ENCODE measurements at places on chromosomes 4 and X.
A peak's percentile ranks its signal among the peaks of the same experiment; 100 is the strongest.

- DNase-seq, result no peak
Observed at GRCh38 chr4:89539797-89540711, 232.5 kb upstream of the GPRIN3 start.

- no peak for DNase-seq
Observed at GRCh38 chr4:67375291-67375690, 170.0 kb downstream of the CENPC start.

DNA sequence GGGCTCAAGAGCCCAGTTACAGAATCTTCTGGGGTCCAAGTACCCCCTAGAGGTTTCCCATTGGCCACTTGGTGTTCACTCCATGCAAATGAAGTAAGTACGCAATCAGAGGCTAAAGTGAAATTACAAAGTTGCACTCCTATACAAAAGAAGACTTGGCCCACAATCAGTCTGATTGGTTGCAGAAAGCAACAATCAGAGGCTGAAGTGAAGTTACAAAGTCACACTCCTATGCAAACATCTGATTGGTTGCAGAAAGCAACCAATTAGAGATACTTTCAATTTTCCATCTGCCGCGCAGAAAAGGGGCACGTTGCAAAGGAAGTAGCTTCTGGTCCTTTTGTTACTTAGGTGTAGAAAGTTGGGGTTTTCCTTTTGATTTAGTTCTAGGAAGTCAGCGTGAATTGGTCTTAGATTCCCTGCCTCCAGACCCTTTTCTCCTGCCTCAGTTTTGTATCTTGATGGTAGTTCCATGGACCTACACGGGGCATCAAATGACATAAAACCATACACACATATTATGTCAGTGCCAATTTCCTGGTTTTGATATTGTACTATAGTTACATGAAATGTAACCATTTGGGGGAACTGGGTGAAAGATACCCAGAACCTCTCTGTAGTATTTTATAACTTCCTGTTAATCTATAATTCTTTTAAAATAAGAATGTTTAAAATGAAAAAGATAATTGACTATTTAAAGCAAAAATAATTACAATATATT lies 12.4 kb upstream of the PIN4 start:
- no peak for DNase-seq

DNA sequence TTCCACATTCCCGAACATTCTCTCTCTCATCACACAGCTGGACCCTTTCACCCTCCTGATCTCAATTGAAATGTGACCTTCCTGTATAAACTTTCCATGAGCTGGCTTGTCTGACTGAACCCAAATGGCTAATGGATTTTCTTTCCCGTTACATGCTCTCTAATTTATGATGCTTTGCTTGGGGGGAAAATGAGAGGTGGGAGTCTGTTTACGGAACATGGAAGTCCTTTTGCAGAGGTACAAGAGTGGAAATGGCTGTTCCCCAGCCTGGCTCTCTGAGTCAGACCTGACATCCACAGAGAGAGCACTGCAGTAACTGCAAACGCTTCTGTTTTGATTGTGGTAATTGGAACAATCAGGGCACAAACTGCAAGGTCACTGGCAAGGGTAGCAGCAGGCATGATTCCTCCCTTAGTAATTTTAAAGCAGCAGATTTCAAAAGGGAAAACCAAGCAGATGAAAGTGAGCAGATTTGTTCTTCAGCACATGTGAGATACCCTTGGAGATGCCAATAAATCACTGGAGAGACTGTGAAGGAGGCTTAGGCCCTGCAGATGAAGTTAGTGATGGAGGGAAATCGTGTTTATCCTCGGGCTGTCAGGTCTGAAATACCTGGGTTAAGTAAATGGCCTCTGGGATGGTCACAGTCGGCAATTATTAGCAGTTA lies 83.9 kb downstream of the SNCA start:
- peak; percentile 93 for DNase-seq

DNA sequence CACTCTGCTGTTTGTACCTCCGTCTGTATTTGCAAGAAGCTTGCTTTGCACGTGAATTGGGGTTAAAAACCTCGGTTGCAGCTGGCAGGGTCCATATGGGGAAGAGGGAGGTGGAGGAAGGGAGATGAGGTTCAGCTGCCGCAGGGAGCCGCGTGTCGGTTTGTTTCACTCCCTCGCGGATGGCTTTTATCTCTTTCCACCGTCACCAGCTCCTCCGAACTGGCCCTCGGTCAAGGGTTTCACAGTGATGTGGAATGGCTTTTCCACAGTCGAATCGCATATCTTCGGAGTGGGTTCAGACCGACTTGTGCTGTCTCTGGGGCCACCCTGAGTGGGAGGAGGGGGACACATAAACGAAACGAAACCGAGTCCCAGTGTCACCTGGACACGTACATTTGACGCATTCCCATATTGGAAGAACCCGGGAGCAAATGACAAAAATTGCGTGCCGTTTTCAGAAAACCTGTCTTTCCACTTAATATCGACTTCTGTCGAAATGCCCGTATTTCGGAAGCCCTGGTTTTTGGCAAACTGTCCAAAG lies 929 bp downstream of the ZBTB33 start:
- no peak for DNase-seq

GRCh38 chr4:14143892-14144291 lies 516.4 kb upstream of the BOD1L1 start:
- DNase-seq, result no peak

DNA sequence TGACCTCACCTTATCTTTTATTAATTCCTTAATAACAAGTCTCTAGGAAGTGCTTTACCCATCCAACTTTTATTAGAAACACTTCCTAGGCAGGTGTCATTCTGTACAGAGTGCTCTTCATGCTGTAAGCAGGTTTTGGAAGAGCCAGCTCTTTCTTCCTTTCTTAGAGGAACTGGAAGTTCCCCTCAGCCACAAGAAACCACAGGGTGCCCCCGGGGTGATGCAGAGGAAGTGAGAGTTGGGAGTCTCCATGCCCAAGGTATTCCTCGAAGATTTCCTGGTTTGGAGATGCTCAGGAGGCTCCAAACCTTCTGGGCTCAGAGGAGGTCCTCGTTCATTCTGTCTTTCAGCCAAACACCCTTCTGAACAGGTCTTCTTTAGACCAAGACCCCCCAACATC lies 83.8 kb downstream of the EGF start:
- no peak for DNase-seq

GRCh38 chr4:75110061-75110460 lies 177.1 kb downstream of the PARM1 start:
- no peak for DNase-seq
